ENCODE measurements at places on chromosomes 4 and X. TPM values are rescaled to one million over a fixed set of nuclear protein-coding genes. Genes with fewer than 3 reads are reported as not detected.

FGFBP2 gene
- not detected for total RNA-seq

GJB1 gene
- not detected for total RNA-seq

PROM1 gene
- 0.10 TPM for total RNA-seq

CENPE gene
- total RNA-seq, result 8.2 TPM

EDA2R gene
- 4.2 TPM for total RNA-seq

CITED1 gene
- total RNA-seq, result 0.68 TPM

EBP gene
- total RNA-seq, result 35.2 TPM

ADH5 gene
- total RNA-seq, result 135 TPM

WDR1 gene
- 462 TPM for total RNA-seq

IL21 gene
- total RNA-seq, result not detected

TMEM255A gene
- 0.15 TPM for total RNA-seq

PNMA6F gene
- not detected for total RNA-seq

AFF2 gene
- 11.8 TPM for total RNA-seq

CCDC160 gene
- 1.6 TPM for total RNA-seq

AWAT1 gene
- not detected for total RNA-seq

PRRG3 gene
- total RNA-seq, result not detected

DGKQ gene
- total RNA-seq, result 15.4 TPM
